ENCODE measurements at places on chromosomes 4 and X. TPM values are rescaled to one million over a fixed set of nuclear protein-coding genes. Genes with fewer than 3 reads are reported as not detected.

TAF7L gene
- not detected for total RNA-seq

DNA sequence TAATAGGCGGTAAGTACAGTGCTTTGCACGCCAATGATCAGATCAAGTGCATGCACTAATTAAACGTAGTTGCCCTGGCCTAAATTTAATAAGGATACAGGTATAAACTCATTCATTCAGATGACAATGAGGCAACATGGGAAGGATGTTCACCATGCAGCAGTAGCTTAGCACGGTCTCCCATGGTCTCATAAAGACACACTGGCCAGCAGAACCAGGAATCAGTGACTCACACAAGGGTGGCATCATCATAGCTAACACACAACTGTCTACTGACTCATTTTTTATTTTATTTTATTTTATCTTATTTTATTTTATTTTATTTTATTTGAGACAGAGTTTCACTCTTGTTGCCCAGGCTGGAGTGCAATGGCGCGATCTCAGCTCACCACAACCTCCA is 42.7 kb downstream of the TMEM156 start:
- H3K27me3 ChIP-seq, result no peaks in the 10 kb centered on the region
- H3K36me3 ChIP-seq, result no peaks in the 10 kb centered on the region
- no peak for DNase-seq
- H3K4me3 ChIP-seq, result no peak overlapping the region
- H3K4me1 ChIP-seq, result no peaks in the 10 kb centered on the region

MSANTD1 gene
- 2.8 TPM for total RNA-seq

LANCL3 gene
- total RNA-seq, result 0.95 TPM

XG gene
- total RNA-seq, result 29.6 TPM

- H3K27ac ChIP-seq, result no peak overlapping the region
- H3K4me1 ChIP-seq, result no peaks in the 10 kb centered on the region
- DNase-seq, result no peak
- no peaks in the 10 kb centered on the region for H3K27me3 ChIP-seq
Observed at GRCh38 chrX:151476604-151477303, 79.7 kb downstream of the VMA21 start.
